ENCODE measurements at places on chromosomes 5 and 9. TPM values are rescaled to one million over a fixed set of nuclear protein-coding genes. Genes with fewer than 3 reads are reported as not detected.

DNA sequence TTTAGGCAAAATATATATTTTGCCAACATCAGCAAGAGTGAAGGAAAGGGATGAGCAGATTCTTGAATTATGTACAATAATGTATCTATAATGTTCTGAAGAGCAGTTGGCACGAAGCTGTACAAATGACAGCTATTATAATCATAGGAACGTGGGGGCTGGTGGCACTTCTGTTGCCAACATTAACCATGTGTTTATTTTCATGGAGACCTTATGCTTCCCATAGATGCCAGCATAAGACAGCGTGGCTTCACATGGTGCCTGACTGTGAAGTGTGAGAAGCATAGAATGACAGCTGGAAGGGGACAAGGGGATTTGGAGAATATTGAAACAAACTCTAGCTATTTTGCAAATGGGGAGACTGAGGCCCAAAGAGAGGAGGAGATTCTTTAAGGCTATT is 52.6 kb upstream of the ATP10B start:
- no peak for DNase-seq

DNA sequence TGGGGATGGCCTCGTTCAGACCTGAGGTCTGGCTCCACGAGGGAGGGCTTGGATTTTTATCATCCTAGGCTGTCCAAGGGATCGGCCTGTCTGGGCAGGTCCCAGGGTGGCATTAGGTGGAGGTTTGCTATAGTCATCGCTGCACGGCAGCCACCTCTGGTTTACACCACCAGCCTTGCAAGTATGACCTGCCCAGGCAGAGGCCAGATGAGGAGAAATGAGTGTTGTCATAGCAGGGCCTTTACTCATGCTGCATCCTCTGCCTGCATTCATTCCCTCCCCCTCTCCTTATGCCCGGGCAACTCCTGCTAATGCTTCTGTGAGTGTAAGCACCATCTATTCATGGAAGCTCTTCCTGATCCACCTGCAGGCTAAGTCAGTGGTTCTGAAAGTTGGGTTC is 15.3 kb upstream of the NDST1 start:
- no peak for DNase-seq

- DNase-seq, result peak; percentile 15
Observed at GRCh38 chr5:134003817-134004625, 754 bp downstream of the VDAC1 start.

- DNase-seq, result no peak
Observed at GRCh38 chr5:109961751-109962150, 272.0 kb downstream of the MAN2A1 start.

DNA sequence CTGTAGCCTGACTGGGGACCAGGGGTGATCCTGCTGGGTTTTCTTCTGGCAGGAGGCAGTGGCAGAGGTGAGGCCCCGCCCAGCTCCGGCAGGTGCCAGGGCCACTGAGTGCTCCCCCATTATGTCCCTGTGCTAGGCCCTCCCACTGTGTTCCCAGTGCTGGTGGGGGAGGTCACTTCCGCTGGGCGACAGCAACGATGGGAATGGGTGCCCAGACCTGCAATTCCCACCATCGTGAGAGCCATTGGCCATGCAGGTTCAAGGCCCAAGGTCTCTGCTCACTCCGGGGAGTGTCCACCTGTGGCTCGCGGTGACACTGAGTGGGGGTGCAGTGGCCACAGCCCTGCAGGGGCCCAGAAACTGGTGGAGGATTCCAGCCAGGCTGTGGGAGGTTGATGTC is 98.6 kb downstream of the RXRA start:
- DNase-seq, result no peak

- no peak for DNase-seq
Observed at GRCh38 chr5:119220576-119221197, 135.1 kb upstream of the TNFAIP8 start.

DNA sequence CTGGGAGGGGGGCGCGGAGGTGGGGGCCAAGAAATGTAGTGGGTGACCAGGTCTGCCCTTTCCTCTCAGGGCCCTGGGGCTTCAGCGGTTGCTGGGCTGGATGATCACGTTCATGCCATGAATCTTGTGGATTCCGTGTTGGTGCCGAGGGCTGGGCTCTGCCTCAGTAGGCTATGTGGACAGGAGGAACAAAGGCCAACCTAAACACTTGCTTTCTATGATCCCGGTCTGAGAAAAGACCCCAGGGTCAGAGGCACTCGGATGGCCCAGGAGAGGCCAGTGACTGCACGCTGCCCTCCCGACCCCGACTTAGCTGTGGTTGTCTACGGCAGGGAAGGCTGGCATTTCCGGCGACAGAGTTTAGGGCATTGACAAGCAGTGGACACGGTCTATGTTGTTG is 26.6 kb downstream of the PHF2 start:
- DNase-seq, result no peak

- no peak for DNase-seq
Observed at GRCh38 chr5:32538031-32538547, 47.3 kb upstream of the SUB1 start.

- DNase-seq, result no peak
Observed at GRCh38 chr9:82010711-82011110, 22.1 kb downstream of the SPATA31D1 start.

- no peak for DNase-seq
Observed at GRCh38 chr5:127517110-127517479, 345 bp upstream of the PRRC1 start.

- no peak for DNase-seq
Observed at GRCh38 chr9:37464006-37464405, 1.2 kb downstream of the ZBTB5 start.

Gene SECISBP2
- 101 TPM for polyA plus RNA-seq

Gene PHF19
- polyA plus RNA-seq, result 37.5 TPM

Gene NFIB
- polyA plus RNA-seq, result 16.2 TPM

Gene ITGA2
- 23.4 TPM for polyA plus RNA-seq

Gene N4BP3
- polyA plus RNA-seq, result 4.1 TPM

Gene KIF4B
- polyA plus RNA-seq, result 0.17 TPM

Gene ENTPD2
- 2.8 TPM for polyA plus RNA-seq

Gene CENPK
- polyA plus RNA-seq, result 42.7 TPM

Gene PTGES
- 5.2 TPM for polyA plus RNA-seq

Gene NRARP
- 8.3 TPM for polyA plus RNA-seq

All from left renal cortex interstitium (tissue), 4 donors.